ENCODE measurements at places on chromosomes 4 and X.

DNA sequence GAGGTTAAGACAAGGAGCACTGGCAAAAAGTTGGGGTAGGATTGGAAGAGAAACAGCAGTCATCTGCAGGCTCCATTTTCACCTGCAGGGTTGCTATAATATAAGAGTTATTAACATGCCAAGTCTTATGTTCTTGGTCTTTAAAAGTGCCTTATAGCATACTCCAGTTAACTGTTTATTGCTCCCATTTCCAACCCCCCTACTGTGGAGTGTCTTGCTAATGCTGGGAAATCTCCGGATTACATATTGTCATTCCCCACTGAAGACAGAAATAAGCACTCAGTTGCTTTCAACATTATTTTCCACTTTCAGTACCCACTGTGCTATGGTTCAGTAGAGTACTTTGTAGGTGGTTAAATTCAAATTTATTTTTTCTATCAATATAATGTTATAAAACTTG, 1014.3 kb downstream of the RPA4 start:
- no peak for DNase-seq

- DNase-seq = no peak
Measured at GRCh38 chrX:11789809-11790208, 31.8 kb downstream of the MSL3 start.

DNA sequence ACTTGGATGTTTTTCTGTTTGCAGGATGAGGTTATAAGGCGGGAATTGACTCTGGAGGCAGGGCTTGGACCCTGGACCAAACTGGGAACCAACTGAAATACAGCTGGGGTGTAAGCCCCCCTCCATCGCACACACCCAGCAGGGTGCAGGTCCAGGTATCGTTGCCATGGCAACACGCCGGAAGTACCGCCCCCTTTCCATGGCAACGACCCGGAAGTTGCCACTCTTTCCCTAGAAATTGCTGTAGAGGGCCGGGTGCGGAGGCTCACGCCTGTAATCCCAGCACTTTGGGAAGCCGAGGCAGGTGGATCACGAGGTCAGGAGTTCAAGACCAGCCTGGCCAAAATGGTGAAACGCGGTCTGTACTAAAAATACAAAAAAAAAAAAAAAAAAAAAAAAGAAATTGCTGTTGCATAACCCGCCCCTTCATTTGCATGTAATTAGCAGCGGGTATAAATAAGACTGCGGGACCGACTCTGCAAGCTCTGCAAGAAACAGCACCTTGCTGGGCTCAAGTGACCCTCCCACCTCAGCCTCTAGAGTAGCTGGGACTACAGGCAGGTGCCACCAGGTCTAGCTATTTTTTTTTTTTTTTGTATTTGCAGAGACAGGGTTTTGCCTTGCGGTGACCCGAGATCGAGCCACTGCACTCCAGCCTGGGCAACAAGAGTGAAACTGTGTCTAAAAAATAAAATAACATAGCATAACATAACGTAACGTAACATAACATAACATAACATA, 139.6 kb downstream of the CRLF2 start:
- no peak for DNase-seq

- no peak for DNase-seq
Measured at GRCh38 chr4:102734116-102734515, 26.7 kb downstream of the MANBA start.

GRCh38 chrX:95427389-95427788, 1257.3 kb upstream of the DIAPH2 start:
- DNase-seq = no peak

GRCh38 chr4:1522606-1523005, 116.4 kb upstream of the NKX1-1 start:
- no peak for DNase-seq

- no peak for DNase-seq
Measured at GRCh38 chrX:6131287-6131686, 97.4 kb downstream of the NLGN4X start.

DNA sequence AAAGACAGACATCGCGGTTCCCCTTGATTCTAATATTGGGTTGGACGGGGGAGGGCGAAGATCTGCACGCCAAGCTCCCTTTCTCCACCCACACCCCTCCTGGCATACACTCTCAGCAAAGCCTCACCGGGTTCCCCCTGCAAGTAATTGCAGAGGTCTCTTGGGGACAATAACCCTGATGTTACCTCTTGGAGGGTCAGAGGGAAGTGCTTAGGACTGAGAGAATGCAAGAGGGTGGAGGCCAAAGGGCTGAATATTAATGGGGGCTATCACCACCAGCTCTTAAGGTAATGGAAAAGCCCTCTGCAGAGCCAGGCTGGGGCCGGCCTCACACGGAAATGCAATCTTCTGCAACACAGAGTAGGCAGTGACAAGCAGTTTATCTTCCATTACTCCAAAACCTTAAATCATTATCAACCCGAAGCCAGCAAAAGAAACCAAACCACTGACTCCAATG, 344.1 kb upstream of the GATB start:
- DNase-seq = no peak

DNA sequence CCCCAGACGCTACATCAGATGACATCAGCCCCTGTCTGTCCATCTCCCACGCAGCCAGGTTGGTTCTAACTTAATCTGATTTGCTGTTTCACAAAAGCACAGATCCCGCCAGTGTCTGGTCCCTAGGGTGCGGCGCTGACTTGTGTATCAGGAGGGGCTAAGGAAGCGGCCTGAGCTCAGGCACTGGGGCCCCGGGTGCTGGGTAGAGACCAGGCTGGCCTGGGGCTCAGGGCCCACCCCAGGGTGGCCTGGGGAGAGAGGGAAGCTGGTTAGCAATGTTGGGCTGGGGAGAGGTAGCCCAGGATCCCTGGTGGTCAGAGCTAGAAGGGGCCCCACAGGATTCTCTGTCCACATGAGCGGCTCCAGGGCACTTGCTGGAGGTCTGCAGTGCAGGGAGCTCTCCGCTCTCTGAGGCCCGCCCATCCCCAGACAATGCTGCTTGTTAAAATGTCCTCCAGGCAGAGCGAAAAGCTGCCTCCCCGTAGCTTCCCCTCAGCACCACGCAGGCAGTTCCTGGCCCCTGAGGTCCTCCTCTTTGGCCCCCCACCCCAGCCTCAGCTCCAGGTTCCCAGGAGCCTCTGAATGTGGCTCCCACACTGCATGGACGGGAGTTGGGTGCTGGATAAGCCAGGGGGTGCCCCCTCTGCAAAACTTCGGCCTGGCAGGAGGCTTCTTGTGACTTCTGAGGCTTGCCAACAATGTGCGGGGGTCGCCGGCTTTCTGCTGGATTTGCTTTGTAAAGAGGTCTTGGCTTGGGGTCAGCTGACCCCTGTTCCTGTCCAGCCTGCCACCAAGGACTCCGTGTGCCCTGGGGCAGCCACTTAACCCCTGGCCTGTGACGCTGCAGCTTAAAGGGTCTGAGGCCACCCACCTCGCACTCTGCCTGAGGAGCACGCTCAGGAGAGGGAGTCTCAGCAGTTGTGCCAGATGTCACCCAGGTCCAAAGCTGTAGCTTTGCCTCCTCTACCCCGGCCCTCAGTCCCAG, 112.9 kb downstream of the CPZ start:
- DNase-seq = no peak

- DNase-seq = peak; percentile 8
Measured at GRCh38 chrX:56978172-56978571, 17.2 kb downstream of the SPIN3 start.

DNA sequence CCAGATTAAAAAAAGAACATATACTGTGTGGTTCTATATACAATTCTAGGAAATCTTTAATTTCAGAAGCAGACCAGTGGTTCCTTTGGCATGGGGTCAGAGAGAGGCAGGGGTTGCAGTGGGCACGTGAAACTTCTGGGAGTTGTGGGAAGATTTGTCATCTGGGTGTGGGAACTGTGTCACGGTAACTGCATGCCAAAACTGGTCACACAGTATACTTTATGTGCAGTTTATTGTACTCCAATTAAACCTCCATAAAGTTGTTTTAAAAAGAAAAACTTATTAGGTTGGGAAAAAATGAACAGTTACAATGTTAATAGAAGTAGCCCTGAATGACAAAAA, 26.7 kb upstream of the STS start:
- DNase-seq = no peak

DNA sequence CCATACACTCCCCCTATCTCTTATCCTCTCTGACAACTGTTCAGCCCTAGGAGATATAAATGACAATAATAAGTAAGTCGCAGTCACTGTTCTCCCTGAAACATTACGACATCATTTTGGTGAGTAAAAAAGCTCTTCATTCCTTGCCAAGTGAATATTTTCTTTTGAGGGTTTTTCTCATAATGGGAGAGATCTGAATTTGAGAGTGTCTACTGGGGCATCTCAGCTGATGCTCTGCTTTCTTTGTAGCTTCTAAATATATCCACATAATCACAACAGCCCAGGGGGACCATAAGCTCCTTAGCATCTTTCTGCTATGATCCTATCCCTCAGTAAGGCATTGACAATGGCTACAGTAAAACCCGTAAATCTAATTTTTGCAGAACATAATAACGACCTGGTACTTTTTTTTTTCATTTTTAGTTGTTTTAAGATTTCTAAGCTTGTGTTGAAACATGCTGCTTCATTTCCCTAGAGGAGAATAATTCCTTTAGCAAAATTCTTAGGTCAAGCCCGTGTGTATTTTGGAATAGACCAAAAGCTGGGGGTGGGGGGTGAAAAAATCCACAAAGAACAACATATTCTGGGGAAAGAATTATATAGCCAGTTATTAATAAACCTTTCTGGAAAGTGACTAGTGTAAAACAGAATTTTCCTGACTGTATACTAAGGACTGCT, 78.1 kb upstream of the GPM6B start:
- DNase-seq = no peak

DNA sequence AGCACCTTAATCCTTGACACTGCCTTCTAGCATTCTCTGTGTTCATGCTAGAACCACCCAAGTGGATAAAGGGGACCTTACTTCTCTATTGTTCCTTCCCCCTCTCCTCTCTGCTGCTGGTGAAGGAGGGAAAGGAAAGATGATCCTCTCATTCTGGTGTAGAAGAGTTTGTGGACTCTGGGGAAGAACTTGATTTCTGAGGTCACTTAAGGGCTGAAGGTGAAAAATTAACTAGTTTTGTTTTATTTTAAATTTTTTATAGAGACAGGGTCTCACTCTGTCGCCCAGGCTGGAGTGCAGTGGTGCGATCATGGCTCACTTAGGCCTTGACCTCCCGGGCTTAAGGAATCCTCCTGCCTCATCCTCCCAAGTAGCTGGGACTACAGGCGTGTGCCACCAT, 29.8 kb downstream of the SMS start:
- no peak for DNase-seq

DNA sequence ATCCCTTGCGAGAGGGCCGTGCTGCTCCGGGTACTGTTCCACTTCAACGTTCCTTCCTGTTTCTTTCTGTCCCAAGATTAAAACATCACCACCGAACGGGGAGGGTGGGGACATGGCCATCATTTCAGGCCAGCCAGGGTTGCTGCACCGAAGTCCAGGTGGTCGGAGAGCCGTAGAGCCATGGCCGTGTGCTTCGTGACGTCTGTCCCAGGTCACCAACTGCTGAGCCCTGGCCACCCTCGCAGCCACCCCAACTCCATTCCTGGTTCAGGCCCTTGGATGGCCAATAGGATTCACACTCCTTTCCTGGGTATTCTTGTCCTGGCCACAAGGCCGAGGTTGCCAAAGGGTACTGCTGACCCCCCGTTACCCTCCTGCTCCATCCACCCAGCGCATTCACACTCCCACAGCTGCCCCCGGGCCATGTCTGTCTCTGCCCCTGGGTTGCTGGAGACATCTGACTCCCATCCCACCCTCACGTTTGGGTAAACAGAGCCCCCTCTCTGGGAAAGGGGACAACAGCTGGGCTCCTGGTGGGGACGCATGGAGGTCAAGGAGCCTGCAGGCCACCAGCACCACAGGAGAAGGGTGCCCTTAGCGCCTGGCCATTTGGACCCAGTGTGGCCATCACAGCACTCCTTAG, 103.2 kb downstream of the HMX1 start:
- DNase-seq = no peak

DNA sequence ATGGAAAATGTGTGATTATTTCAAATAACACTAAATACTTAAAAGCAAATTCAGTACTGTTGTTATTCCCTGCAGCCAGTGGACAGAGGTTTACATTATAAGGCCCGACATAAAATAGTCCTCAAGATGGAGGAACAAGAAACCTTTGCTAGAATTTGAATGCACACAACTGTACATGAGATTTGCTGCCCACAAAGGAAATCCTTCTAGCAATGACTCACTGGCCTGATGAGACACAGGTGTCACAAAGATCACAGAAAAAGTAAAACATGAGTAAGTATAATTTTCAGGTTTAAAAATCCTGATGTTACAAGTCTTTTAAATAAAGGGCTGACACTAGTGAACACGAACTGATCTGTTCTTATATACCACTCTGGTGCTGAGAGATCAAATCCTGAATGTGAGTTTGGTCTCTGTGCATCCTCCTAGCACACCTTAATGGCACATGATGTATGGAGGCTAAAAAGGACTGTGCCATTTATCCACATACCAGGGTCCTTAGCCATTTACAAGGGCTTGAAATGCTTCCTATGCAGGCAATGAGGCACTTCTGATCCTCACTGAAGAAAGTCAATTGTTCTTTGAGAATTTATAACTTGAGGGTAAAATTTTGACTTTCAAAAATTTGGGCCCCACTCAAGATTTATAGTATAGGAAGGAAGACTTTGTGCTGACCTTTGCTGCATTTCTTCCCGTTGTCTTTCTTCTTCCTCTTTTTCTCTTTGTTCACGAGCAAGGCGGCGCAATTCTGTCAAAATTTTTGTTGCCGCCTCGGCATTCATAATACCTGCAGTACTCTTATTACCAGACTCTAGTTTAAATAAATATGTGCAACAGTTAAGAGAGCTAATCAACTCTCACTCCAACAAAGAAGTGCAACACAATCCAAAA, 23.0 kb downstream of the MAP7D3 start:
- DNase-seq = no peak

GRCh38 chr4:88575186-88575585, 17.1 kb upstream of the HERC3 start:
- no peak for DNase-seq

DNA sequence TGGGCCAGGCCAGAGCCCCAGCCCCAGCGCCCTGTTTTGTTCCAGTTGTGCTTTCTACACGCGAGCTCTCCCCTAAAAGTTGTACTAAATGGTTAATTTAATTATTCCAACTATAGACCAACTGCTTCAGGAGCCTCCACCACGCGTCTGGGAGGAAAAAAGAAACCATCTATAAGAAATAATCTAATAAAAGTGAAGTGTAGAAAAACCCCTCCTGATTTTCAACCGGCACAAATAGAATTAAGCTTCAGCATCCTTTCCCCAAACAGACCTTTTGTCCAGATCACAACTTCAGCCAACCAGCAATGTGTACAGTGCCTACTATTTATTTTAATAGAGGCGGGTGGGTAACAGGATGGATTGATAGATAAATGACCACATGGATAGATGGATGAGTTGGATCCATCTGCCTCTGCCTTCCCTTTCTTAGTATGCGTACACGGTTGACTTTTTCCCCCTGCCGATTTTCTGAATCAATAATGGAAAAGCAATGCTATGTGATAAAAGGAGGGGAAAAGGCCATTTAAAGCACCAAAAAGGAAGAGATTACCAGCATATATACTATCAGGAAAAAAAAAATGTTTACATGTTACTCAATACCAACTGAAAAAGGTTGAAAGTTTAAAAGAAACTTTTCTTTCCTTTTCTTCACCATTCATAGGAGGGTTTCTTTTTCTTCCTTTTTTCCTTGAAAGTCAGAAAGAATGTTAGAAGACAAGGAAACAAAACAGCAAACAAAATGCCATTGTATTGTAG, 3.7 kb upstream of the PHOX2B start:
- DNase-seq = no peak

GRCh38 chrX:8731559-8732395, at the start of gene ANOS1:
TSS of gene ANOS1 (minus strand) at chrX:8732137. CDS start at chrX:8732036, 101 bp downstream.
- peak; percentile 6 for DNase-seq
